Activated T-helper 1 cell treated with Interleukin-2 at 50 U/mL for 16 hours (primary cell): ENCODE measurements at places on chromosomes 7 and 10.

DNA sequence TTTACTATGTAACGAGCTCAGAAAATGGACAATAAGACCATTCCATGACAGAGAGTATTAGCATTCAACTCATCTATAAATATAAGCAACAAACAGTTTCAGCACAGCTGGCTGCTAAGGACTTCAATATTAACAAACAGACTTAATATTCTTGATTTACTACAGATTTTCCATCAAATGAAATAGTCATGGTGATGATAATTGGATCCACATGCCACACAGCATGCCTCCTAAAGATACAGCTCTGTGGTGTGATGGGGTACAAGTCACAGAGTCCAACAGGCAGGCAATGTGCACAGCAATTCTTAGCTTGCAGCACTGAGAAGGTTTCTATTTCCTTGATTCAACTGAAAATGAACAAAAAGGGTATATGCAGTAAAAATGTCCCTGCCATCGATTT, 54.0 kb downstream of the DOCK4 start:
- DNase-seq: no peak

DNA sequence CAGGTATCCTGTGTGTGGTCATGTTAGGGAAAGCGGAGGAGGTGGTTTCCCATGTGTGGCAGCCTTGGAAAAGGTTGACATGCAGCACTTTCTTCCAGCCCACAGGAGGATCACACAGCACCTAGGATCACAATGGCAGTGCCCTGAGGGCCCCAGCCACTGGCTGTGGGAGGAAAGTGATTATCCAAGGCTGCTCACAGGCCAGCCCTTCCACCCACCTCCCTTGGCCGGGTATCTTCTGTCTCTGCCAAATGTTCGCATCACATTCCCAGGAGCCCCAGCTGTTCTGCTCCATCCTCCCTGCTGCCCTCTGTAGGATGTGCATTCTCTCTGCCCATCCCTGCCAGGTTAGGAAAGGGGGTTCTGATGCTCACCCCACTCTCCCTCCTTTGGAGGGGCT, 2.5 kb upstream of the MLXIPL start:
- DNase-seq: no peak

DNA sequence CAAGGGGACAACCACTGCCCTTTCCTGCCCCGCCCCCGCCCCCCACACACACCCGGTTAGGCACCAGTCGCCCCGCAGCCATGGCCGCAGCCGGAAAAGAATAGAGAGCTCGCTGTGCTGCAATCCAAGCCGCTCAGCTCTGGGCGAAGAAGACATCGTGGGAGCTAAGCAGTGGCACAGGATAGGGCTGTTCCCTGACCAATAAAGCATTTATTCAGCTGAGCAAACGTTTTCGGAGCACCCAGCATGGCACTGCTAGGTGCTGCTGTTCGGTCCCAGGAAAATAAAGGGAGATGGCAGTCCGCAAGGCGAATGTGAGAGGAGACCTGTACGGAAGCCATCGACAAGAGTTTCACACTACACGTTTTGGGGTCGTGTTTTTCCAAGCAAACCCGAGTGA, 18.3 kb downstream of the SKIDA1 start:
- DNase-seq: no peak

DNA sequence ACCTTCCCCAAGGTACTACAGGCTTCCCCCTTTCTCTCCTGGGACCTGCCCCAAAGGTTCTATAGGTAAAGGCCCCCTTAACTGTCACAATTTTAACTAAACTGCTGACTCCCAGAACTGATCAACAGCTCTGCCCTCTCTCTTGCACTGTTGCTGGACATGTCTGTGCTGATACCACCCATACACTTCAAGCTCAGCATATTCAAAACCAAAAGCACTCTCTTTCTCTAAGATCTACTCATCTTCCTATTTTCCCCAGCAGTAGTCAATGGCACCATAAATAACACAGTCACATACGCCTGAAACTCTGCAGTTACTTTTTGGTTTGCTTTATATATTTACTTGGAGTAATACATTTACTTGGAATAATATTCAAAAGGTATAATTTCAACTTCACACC, 12.3 kb downstream of the OSBPL3 start:
- DNase-seq: no peak

GRCh38 chr10:121322776-121323175, 275.5 kb downstream of the FGFR2 start:
- DNase-seq: no peak

GRCh38 chr7:75915416-75916156, 631 bp downstream of the POR start:
- peak; percentile 6 for DNase-seq

DNA sequence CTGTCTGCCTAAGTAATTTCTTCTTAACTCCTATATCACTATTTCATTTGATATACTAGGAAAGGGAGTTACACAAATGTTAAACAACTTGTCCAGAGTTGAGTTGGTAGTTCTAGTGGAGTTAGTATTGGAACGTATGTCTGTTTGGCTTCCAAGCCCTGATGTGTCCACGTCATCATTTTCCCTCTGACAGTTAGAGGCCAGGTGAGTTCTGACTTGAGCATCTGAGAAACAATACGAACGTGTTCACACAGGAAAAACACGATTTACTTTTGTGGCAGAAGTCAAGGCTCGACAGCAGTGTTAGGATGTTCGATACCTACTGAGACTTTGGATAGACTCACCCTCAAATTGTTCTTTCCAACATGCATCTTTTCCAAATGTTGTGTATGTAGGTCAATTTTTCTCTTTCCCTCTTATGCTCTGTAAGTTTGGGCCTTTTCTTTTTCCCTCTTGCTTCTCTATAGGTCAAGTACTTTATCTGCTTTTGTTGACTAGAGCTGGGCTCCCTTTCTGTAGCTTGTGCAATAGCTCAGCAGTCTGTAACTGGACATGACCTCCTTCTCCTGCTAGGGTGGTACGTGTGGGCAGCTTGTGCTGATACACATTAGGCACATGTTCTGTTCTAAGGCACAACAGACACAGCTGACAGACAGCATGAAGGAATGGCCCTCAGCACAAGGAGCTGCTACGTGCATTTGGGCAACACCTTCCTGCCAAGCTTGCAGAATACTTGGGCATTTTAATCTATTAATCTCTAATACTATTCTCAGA, 222.9 kb downstream of the PTEN start:
- no peak for DNase-seq

- no peak for DNase-seq
These were observed 43.4 kb upstream of the LYZL1 start for GRCh38 chr10:29245476-29245875.

DNA sequence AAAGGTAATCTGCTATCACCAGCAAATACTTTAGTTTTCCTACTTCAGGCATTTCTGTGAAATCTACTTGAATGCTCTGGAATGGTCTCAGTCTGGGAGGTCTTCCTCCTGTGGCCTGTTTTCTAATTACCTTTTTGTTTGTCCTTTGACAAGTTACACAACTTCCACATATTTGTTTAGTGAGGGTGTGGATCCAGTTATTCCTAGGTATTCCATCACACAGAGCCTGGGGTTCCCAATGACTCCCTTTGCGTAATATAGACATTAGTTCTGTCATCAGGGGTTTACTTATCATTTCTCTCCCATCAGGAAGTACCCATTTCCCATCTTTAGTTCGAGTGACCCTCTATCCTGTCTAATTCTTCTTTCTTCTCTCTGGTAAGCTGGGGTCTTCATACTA, 28.1 kb upstream of the ELOVL3 start:
- no peak for DNase-seq

- no peak for DNase-seq
These were observed 161.5 kb downstream of the CREB5 start for GRCh38 chr7:28573651-28574301.

DNA sequence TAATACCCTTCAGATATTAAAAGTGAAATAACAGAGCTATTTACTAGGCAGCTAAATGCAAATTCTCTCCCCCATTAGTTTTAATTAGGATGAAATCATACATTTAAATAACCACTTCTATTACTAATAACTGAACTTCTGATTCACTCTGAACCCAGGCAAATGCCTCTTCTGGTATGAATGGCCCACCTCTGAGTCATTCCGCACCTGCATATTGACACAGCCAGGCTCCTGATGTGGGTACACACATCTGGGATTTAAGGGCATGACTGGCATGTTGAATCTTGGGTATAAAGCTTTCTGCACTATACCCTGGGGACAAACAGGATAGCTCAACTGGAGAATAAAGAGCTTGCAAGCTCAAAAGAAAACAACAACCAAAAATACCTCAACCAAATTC, 140.9 kb downstream of the AUTS2 start:
- no peak for DNase-seq

DNA sequence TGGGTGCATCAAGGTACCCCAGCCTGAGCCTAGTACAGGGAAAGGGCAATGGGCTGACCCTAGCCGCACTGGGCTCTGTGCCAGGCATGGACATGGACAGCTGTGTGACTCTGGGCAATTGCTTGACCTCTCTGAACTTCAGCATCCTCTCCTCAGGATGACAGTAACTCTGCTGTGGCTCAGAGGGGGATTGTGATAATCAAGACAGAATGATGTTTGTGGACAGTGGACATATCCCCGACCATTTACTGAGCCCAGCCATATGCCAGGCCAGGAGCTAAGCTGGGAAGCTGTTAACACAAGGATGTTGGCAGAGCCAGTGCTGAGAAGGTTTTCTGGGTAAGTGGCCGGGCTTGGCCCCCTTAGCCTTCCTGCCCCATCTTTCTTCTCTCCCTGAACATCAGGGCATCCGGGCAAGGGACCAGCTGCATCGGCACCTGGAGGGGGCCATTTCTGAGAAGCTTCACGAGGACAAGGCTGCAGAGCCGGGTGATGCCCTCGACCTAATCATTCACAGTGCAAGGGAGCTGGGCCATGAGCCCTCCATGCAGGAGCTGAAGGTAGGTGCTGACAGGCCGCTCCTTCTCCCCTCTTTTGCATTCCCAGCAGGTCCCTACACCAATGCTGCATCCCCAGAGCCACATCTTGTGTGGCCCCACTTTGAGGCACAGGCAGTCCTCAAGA, 3.5 kb downstream of the CYP26C1 start:
- DNase-seq: no peak

DNA sequence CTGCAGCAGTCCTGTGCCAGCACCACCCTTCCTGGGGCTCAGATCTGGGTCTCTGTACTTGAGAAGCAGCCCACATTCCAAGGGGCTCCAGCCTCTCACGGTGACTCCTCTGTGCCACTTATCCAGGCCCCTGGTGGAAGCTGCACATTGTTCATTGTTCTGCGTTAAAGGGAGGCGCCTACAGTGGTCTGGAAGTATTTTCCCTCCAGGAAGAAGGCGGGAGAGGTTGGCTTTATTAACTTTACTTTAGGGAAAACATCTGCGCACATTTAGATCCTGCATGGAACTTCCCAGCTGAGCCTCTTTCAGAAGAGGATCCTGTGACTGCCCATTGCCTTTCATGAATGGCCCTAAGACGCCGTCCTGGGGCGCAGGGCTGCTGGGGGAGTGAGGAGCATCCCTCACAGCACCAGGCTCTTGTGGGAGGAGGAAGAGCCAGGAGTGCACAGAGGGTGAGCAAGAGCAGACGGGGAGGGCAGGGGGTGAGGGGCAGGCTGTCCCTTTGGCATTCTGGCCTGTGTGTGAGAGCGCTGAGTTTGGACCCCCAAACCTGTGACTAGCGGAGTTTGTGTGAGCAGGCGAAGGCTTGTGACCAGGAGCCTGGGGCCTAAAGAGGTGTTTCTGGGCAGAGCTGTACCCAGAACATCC, 98.6 kb upstream of the BTBD16 start:
- DNase-seq: no peak

GRCh38 chr10:104208730-104209129, 23.4 kb downstream of the CFAP43 start:
- no peak for DNase-seq

- no peak for DNase-seq
These were observed 77.1 kb downstream of the MAP3K8 start for GRCh38 chr10:30510932-30511700.

- DNase-seq: no peak
These were observed 494.0 kb downstream of the MAGI2 start for GRCh38 chr7:78959477-78959876.

GRCh38 chr7:64877714-64878610, 25.1 kb upstream of the ZNF273 start:
- no peak for DNase-seq

DNA sequence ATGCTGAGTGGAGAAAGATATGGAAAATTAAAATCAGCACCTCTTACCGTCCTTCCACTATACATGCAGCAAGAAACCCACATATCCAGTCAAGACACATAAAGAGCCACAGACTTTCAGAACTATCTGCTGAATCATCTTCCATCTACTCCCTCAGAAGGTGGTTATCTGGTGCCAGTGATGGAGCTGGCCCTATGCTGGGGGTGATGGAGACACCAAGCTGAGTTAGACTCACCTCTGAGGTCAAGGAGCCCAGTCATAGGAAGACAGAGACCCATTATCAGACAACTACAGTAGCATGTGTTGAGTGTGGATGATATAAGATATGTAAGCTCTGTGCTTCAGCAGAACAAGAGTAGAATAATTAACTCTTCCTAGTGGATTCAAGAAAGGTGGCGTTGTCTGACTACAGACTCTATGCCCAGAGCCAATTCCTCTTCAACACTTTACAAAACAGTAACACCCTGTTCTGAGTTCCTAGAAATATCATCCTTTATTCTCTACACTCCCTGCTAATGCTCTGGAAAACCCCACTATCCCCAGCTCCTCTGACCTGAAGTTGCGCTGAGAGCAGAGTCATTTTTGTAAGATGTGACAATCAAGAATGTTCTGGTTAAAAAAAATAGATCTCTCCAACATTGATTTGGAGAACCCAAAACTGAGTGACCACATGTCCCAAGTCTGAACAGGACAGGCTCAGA, 14.3 kb downstream of the CYP3A5 start:
- DNase-seq: no peak

GRCh38 chr7:43782768-43783555, 24.5 kb downstream of the BLVRA start:
- DNase-seq: no peak

GRCh38 chr7:105001652-105002184, 12.3 kb upstream of the KMT2E start:
- no peak for DNase-seq

DNA sequence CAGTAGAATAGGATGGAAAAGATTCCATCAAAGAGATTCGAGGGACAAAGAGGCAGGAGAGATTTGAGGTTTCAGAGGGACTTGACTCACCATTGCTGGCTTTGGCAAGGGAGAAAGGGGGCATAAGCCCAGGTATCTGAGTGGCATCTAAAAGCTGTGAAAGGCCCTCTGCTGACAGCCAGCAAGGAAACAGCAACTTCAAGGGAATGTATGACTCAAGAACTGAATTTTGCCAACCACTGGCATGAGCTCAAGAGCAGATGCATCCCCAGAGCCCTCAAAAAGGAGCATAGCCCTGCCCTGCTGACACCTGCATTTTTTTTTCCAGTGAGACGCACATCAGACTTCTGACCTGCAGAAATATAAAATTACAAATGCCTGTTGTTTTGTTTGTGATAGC, 19.6 kb upstream of the ADAM12 start:
- no peak for DNase-seq

GRCh38 chr10:98262571-98262970, 5.4 kb downstream of the LOXL4 start:
- no peak for DNase-seq

- DNase-seq: no peak
These were observed 61.5 kb upstream of the NANOS1 start for GRCh38 chr10:118968060-118968459.

GRCh38 chr7:73881352-73882046, 20.5 kb downstream of the TMEM270 start:
- no peak for DNase-seq
